ENCODE measurements at places on chromosomes 12 and 14.

- no peak for DNase-seq
These were observed 71.2 kb downstream of the RASSF8 start for GRCh38 chr12:26029736-26030022.

DNA sequence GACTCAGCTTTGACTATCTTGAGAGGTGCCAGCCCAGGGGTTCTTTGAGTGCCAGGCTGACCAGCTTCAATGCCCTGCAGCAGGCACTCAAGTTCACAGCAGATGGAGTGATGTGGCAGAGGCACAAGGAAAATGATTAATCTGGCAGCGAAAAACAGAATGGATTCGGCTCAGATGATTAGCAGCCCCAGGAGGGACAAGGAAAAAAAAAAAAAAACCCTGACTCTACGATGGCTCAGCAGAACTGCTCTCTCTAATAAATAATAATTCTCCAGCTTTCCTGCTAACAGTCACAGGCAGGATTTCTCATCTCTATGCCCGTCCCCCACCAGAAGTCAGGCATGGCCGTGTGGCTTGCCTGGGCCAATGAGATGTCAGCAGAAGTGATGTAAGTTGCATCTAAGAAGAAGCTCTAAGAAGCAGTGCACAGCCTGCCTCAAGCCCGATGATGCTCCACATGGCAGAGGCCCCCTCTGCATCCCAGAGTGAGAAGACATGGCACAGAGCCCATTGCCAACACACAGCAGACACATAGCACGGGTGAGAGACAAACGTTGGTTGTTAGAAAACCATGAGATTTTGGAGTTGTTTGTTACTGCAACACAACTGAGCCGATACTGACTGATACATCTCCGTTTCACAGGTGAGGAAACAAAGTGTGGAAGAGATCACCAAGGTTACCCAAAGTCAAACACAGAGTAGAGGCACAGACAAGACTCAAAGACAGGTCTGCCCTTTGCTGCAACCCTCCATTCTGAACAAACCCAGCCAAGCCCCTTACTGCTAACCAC lies 111.0 kb downstream of the SCARB1 start:
- no peak for DNase-seq

DNA sequence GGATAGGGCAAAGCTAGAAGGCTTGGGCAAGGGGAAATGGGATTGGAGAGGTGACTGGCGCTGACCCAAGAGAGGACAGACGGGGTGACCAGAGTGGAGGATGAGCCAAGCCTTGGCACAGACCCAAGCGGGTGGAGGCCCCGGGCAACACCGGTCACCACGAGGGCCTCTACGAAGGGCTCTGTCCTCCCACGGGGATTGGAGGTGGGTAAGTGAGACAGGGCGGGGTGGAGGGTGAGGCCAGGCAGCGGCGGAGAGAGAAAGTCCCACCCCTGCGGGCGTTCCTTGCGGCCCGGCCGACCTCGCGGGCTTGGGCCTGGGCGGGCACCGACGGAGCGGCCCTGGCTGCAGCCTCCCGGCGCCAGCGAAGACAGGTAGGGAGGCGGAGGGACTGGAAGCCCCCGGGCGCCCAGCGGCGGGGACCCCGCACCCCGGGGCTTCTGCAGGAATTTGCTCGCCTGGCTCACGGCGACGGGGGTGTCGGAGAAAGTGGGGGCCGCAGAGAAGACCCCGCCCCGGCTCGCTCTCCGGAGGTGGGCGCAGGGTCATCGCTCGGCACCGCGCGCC lies at the start of gene PAPLN:
TSS of gene PAPLN (plus strand) at position 288 of the 567 bp plus-strand sequence. CDS start 2,273 bp downstream, outside the sequence.
- no peak for DNase-seq

DNA sequence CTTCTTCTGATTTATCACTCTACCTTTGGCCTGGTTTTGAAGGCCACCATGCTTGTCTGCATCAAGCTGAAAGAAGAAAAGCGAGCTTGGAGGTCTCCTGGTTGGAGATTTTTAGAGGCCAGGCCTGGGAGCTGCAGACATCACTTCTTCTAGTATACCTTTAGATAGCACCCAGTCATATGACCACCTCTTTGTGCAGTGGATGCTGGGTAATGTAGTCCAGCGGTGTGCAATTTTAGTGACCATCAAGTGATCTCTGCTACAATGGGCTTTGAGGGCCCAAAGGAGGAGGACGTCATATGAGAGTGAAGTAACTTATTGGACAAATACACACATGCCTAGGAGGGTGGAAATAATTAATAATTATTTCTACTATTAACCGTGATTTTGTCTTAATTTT lies 15.2 kb upstream of the WNT5B start:
- no peak for DNase-seq

DNA sequence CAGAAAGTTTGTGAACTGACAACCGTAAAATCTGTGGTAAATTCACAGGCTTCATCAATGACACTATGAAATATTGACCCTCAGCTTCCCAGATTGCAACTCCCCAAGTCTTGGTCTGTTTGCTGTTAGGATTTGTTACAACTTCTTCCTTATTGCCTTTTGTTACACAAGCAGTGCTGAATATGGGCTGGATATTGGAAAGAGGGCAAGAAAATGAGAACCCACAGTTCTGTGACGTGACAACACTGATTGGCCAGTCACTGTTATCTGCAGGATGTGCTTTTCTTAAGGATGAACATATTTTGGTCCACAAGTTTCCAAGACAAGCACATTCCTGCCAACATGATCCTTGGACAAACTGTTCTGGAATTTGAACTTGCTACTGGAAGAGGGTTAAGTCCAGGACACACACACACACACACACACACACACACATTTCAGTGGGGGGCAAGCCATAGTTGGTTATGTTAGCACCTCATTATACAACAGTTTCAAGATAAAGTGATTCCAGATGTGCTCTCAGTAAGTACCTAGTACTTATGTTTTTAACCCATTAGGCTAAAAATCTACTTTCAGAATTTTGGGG lies 16.6 kb upstream of the SLC38A2 start:
- DNase-seq: no peak

DNA sequence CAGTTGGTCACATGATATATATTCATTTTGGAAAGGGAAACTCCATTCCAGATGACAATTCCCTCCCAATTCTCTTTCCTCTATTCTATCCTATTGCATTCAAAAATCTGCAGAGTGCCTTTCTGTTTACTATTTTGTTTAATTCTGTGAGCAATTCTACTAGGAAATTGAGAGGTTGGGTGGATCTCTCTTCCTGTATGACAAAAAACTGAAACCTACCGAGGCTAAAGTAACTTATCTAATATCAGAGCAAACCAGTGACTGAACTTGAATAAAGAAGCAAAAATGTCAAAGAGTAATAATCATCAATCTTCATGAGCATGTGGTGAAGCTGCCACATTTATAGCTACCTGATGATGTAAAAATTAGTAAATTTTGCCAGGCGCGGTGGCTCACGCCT lies 16.6 kb upstream of the ACTN1 start:
- no peak for DNase-seq

GRCh38 chr14:54348001-54348611 lies 48.7 kb upstream of the CDKN3 start:
- DNase-seq: no peak

- DNase-seq: no peak
These were observed 413.2 kb downstream of the DPF3 start for GRCh38 chr14:72480464-72481243.

DNA sequence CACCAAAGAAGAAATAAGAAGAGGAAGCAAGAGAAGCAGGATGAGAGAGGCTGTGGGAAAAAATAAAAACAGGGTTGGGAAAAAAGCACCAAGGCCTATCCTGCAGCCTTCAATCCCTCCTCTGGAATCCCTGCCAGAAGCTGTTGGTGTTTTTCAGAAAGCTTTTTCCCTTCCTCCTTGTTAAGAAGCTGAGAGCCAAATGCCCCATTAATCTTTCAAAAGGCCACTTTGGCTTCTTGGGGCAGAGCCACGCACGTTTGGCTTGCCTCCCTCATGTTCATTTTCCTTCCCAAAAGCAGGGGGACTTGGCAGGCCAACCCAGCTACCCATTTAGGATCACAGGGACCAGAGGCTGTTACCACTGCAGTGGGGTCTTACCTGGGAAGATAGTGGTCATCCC lies 365.3 kb downstream of the NUAK1 start:
- DNase-seq: no peak

DNA sequence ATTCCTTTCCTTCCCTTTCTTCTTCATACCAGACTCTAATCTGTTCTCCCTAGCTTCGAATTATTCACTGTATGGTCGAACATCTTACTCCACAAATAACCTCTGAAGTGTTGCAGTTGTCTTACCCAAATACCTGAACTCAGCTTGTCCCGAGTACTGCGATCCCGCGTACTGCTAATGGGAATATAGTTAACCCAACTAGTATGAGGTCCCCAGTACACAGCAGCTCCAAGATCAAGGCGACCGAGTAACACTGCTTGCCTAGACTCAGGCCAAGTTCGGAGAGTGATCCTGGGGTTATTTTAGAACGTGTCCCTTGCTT lies 462 bp upstream of the ETNK1 start:
- DNase-seq: no peak

- DNase-seq: no peak
These were observed 7.5 kb downstream of the TMEM52B start for GRCh38 chr12:10186299-10186698.

GRCh38 chr14:93543766-93544165 lies 113.0 kb downstream of the UNC79 start:
- DNase-seq: no peak

Data from stimulated activated CD4-positive, alpha-beta T cell treated with anti-CD3 and anti-CD28 coated beads, Interleukin-2, amount 100 ng/mL, for 24 hours (primary cell).